ENCODE measurements at places on chromosomes 2 and 18.
A peak's percentile ranks its signal among the peaks of the same experiment; 100 is the strongest.

DNA sequence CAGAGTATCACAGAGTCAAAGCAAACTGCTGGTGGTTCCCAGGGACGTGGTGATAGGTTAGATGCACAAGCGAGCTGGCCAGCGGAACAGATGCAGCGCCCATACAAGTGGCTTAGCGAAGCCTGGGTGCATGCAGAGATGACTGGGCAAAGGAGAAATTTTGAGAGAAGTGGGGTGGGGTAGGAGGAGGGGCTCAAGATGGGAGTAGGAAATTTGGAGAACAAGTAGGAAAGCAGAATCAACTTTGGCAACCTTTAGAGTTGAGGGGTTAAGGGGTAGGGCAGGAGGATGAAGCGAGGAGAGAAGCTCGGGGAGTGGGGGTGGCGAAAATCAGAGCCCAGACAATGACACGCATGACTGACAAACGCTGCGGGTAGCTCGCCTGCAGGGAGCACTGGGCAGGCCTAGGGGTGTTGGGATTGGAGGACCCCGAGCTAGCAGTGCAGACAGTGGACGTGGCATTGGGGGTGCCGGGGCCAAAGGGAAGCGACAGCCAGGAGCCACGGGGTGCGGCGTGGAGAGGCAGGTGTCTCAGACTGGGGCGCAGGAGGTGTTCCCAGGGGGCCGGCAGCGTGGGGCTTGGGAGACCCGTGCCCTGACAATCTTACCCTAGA is 431 bp downstream of the FAM98A start:
- DNase-seq = peak; percentile 73

DNA sequence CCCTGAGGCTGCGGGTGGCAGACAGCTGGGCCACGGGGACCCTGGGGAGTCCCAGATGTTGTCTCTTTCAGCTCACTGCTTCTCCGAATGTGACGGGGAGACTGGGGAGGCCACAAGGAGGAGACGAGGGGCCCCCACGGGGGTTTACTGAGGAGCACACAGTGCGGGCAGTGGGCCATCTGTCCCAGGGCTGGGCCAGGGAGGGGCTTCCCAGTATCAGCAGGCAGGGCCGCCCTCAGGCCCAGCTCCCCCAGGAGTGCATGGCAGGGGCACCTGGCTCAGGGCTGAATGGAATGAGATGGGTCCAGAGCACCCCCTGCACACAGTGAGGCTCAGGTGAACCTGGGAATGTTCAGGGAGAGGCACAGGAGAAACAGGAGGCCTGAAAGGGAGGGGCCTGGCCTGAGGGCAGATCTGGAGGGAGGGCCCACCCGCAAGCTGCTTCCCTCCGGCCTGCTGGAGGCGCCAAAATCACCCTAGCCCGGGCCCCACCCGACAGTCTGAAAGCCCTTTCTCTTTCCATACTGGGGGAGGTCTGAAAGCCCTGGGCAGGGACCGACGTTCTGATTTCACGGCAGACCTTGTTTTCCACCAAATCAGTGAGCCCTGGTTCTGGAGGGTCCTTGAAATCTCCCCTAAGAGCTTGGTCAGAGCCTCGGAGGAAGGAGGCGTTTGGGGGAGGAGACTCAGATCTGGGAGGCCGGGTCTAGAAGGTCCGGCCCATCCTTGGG is 35.5 kb upstream of the PTMA start:
- peak; percentile 79 for DNase-seq

DNA sequence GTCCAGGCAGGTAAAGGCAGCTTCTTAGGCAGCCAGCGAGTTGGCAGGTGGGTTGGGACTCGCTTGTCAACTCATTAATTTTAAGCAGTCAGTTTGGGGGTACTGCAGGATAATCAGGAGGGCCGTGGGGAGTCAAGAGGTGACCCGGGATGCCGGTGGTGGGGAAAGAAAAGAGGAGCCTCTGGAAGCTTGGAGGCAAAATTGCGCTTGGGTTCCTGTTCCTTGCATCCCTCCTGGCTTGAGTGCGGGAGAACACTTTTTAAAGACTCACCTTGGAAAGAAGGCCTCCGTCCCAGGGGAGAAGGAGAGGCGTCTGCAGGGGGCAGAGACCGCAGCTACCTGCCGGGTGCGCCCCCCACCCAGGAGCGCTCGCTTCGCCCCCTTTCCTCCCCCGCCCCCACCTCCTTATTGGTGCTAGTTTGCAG is at the start of gene KCNJ3:
Gene KCNJ3, plus strand, starts transcription at position 400 of the 425 bp plus-strand sequence. CDS start 81 bp downstream, outside the sequence.
- no peak for DNase-seq

GRCh38 chr2:120892271-120892966 is 156.8 kb downstream of the GLI2 start:
- DNase-seq = no peak

- no peak for DNase-seq
Measured at GRCh38 chr2:1598041-1598710, 146.1 kb downstream of the PXDN start.

- DNase-seq = no peak
Measured at GRCh38 chr18:39199231-39199855, 1633.7 kb upstream of the CELF4 start.

Measured in hematopoietic multipotent progenitor cell treated with erythropoietin and hydrocortisone succinate and interleukin-3 and kit ligand, for 4 days (in vitro differentiated cells).